ENCODE measurements at places on chromosomes 1 and 21.

- no peak for DNase-seq
These were observed 31.9 kb downstream of the ZMYM1 start for GRCh38 chr1:35111106-35111505.

DNA sequence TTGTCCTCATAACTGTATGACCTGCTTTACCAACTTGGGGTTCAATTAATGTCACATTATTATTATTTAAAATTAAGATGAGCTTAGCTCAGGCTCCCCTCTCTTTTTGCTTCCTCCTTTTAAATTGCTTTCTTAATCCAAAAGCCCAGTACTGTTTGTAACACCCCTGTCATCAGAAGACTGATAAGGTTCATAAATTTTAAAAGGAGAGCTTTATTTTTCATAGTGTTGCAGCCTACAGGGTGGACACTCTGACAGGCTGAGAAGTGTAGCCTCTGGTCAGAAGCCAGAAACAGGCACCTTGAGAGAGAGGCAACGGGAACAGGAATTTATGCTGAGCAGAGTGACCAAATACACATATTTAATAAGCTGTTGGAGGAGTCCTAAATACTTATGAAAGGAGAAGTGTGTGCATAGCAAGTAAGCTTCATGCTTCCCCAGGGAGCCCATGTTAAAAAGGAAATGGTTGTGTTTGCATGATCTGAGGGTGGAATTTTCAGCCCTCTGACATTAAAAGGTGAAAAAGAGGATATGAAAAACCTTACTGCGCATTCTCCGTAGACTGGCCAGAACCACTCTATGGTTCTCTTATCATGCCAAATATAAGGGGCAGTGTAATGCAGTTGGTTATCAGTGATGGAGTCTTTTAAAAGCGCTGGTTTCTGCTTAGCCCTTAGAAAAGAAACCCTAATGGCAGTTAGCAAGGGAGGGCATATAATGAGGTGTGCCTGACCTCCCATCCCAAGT, 30.5 kb upstream of the FGGY start:
- no peak for DNase-seq

GRCh38 chr1:72284348-72285073, 2.2 kb upstream of the NEGR1 start:
- no peak for DNase-seq

DNA sequence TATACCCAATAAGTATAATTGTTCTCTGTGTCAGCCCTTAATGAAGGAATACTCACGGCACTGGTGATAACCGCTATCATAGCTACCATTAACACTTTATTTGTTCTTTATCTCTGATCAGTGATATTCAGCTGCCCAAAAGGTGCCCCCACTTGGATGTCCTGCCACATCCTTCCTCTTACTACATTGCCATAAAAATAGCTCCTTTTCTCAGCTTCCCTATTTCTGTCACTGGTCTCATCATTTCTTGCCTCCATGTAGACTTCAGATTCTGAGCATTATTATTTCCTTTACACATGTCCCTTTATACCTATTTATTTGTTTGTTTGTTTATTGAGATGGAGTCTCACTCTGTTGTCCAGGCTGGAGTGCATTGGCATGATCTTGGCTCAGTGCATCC, 2.7 kb upstream of the RAB29 start:
- DNase-seq: no peak

DNA sequence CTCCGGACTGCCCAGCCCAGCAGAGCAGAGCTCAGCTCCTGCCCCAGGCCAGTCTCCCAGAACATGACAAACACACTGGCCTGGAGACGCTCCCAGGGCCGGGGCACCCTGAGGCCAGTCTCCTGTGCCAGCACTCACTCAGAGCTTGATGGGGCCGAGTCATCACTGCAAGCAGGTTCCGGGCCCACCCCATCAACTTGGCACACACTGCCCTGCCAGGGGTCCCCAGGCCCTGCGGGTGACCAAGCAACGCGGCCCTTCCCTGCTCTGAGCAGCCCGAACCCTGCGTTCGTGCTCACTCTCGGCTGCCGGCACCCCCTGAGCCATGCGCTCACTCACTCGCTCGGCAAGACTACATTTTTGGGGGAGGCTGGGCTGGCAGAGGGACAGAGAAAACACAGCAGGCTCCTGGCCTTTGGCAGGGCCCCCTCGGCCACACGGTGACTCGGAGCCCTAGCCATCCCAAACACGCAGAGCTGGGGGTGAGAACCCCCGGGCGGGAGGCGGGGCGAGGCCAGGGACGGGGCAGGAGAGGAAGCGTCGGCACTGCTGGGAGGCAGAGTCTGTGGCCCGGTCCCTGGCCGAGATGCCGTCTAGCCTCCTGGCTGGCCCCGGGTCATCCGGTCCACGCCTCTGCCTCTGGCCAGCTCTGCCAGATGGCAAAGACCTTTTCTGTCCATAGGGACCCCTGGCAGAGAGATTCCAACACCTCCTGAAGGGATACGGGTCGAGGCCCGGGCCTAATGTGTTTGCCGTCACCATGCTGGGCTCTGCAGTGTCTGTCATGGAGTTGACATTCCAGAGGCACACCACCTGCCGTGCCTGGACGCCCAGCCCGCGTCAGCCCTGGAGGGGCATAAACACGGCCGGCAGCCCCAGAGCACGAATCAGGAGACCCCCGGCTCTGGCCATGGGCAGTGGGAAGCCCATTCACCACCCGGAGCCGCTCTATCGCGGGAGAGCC, 68.0 kb downstream of the MEGF6 start:
- no peak for DNase-seq

DNA sequence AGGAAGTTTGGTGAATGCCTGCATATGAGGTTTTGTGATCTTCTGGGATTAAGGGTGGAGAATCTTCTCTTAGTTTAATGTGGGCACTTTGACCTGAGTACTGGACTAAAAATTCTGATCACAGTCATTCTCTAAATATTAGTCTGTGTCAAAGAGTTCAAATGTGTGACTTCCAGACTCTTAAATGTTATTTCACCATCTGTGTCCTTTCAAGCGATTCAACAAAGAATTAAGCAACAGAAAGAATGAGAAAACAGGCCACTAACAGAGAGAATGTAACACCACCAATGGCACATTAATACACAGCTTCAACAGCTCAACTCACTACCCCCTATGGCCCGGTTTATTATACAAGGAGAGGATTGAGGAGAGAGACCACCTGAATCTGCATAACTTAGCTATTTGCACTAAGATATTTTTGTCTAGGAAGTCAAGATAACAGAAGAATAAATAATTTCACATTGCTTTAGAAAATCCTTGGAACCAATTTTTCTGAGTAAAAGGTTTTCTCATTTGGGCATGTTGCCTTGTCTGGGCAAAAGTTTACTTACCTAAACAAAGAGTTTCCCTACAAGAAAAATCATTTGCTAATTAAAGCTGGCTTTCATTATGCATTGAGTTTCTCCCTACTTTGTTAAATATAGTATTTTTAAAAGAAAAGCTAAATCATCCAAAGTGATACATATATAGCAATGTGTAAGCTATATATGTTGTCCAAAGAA, 1313.7 kb downstream of the NCAM2 start:
- DNase-seq: no peak
